Substantia nigra (tissue), 51 donors: ENCODE measurements at places on chromosomes 6 and 20.

GRCh38 chr6:169139179-169139971 is 114.3 kb downstream of the THBS2 start:
- DNase-seq, result no peak

GRCh38 chr6:157758516-157759023 is 64.5 kb upstream of the SNX9 start:
- DNase-seq, result no peak

GRCh38 chr6:28693751-28694443 is 168.2 kb downstream of the GPX5 start:
- DNase-seq, result no peak

- no peak for DNase-seq
Measured at GRCh38 chr20:12687476-12687875, 321.3 kb upstream of the SPTLC3 start.

DNA sequence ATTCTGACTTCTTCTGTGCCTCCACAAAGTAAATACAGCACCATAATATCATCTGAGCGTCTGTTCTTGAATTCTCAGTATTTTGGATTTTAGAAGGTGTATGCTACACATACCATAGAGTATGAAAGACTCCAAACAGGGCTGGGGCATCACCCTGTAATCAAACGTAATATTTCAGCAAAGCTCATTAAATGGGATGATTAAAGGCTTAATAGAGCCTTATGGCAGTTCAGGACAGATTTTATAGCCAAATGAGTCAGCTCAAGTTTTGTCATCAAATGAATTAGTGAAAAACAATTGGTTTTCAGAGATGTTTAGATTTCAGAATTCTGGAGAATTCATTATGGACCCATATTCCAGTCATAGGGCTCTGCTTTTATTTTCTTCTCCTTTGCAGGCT is 68.9 kb downstream of the TULP4 start:
- no peak for DNase-seq

- no peak for DNase-seq
Measured at GRCh38 chr6:130625825-130626527, 201.2 kb upstream of the SMLR1 start.

DNA sequence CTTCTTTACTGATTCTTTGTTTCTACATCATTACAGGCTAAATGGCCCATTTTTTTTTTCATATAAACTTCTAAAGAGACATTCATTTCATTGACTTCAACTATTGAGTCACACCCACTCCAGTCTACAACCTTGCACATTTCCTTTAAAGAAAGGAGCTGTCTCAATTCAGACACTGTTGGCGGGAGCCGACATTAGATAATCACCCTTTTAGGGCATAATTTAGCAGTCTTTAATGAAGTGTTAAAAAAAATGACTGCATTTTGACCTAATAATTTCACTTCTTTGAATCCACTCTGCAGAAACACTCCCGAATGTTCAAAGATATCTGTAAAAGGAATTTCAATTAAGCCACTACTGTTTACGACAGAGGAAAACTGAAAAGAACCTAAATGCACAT is 1.5 kb downstream of the EPM2A start:
- no peak for DNase-seq

DNA sequence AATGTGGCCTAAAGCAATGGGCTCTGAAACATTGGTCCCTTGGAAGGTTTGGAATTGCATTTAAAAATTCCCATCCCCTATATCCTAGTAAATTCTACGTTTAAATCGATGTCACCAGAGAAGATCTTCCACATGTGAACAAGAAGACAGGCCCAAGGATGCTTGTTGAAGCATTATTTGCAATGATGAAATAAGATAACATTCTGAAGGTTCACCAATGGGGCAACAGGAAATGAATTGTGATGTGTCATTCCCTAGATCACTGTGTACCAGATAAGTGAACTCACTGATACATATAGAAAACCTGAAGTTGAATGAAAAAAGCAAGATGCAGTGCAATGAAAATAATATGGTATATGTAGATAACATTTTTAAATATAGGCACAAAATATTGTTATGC is 464.3 kb upstream of the BTBD3 start:
- no peak for DNase-seq

DNA sequence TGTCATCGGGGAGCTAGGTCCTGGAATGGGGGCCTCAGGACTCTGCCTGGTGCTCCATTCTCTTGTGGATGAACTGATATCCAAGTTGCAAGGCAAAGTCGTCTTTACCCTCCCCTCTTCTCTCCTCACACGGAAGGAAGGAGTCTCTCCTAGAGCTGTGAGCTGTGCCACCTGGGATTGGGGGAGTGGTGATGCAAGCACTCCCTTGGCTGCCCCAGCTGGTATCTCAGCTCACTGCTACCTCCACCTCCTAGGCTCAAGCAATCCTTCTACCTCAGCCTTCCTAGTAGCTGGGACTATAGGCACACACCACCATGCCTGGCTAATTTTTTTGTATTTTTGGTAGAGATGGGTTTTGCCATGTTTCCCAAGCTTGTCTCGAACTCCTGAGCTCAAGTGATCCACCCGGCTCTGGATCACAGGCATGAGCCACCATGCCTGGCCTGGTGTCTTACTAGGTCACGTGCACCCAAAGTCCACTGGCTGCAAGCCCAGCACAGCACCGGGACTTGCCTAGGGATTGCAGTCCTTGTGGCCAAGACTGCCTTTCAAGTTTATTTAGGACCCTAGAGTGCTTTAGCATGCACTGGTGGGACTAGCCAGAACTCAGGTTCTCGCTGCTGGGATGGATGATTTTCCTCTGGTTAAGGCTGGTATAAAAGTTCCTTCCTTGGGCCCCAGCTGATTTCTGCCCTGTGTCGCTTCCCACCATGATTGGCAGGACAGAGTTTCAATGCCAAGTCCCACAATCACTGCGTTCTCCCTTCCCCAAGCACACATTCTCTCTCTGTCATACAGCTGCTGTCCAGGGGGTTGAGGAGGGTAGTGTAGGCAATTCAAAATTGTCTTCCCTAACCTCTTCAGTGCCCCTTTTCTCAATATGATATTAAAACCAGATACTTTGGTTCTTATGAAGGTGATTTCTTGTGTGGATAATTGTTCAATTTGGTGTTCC is 33.5 kb downstream of the SMAP1 start:
- no peak for DNase-seq

DNA sequence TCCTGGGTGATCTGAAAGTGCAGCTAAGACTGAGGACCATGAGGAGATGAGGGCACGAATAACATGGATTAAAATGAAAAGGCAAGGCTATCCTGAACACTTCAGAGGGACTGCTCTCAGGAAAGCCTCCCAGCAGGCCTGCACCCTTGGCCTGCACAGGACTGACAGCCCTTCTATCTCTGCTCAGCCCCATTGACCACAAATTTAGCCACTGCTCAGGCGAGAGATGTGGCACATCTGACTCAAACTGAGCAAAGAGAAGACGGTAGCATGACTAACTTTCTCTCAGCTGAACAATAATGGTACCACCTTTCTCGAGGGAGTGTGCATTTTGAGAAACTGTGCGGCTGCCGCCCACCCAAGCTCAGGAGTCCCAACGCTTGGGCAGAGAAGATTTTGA is 257.5 kb downstream of the ADGB start:
- no peak for DNase-seq

DNA sequence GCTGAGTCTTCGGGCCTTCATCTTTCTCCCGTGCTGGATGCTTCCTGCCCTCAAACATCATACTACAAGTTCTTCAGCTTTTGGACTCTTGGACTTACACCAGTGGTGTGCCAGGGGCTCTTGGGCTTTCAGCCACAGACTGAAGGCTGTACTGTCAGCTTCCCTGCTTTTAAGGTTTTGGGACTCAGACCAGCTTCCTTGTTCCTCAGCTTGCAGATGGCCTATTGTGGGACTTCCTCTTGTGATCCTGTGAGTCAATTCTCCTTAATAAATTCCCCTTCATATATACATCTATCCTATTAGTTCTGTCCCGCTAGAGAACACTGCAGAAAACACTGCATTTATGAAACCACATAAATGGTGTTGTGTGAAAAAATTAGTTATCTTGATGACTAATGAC is 13.9 kb upstream of the BCLAF1 start:
- no peak for DNase-seq

- no peak for DNase-seq
Measured at GRCh38 chr6:64955435-64955848, 751.6 kb downstream of the EYS start.

DNA sequence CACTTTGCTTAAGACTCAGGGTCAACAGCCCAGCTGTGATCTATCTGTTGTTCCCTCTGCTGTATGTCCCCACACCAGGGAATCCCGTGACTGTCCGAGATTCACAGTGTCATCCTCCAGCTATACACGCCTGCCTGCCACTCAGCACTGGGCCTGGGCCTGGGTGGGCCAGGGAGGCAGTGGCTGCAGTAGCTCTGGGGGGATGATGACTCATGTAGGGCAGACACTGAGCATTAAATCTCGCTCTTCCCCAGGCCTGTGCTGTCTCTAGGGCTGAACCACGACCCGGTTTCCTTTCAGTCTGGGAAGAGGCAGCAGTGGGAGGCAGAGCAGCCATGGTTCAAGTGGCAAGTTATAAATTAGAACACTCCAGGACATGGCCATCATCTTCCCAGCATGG is 173.9 kb downstream of the LRFN2 start:
- DNase-seq, result no peak

- no peak for DNase-seq
Measured at GRCh38 chr6:69063401-69063800, 428.3 kb downstream of the ADGRB3 start.

GRCh38 chr20:45370571-45371160 is 7.5 kb downstream of the TP53TG5 start:
- DNase-seq, result no peak

DNA sequence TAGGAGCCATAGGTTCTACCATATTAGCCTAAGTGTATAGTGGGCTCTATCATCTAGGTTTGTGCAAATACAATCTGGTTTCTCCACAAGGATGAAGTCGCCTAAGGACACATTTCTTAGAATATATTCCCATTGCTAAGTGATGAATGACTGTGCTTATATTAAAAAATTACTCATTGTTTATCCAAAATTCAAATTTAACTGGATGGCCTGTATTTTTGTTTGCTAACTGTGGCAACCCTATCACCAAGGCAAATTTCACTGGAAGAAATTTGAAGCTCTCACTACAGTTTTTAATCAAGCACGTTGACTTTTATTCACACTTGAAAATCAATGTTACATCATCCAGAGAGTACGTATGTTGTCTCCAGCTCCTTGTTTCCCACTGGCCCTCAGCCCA is 13.9 kb downstream of the GCM2 start:
- no peak for DNase-seq
